Umbilical cord (tissue), 2 donors: ENCODE measurements at places on chromosomes 2 and 18. TPM values are rescaled to one million over a fixed set of nuclear protein-coding genes. Genes with fewer than 3 reads are reported as not detected.

DNA sequence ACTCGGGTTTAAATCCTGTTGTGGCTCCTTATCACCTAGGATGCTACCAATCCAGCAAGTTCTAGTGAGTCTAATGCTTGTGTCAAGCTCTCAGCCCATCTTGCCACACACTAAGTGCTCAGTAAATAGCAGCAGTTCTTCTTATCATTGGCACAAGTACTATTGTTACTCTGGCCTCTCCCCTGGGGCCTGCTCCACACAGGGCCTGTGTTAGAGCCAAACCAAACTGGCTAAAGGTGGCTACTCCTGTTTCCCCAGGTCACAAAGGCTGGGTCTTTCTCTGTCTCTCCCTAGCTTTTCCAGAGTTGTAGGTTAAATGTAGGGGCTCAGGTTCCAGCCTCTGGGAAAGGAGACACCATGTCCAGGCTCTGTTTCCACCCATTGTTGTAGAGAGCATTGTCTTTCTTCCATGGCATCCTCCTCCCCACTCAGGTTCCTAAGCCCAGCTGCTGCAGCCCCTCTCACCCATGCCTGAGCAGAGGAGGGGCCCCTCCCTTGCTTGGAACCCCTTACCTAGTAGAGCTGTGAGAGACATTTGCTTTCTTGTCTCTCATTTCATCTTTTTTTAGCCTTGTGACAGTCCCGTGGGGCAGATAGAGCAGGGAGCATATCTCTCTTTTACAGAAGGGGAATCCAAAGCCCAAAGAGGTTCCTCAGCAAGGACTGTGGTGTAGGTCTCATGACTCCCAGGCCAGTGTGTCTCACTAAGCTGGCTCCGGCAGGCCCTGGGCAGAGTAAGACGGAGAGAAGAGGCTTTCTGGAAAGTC is 56.4 kb upstream of the OTOF start:
- DNase-seq = no peak

- DNase-seq = no peak
These were observed 314.7 kb upstream of the GULP1 start for GRCh38 chr2:187976986-187977333.

The LAMA3 gene
- total RNA-seq = 50.6 TPM

- DNase-seq = no peak
These were observed 33.2 kb downstream of the KCNS3 start for GRCh38 chr2:17911491-17912260.

GRCh38 chr2:12412898-12413305 is 303.8 kb upstream of the TRIB2 start:
- peak; percentile 33 for DNase-seq

GRCh38 chr2:150138587-150138986 is 348.9 kb downstream of the RND3 start:
- no peak for DNase-seq

- no peak for DNase-seq
These were observed 12.2 kb upstream of the DTNA start for GRCh38 chr18:34697891-34698290.

DNA sequence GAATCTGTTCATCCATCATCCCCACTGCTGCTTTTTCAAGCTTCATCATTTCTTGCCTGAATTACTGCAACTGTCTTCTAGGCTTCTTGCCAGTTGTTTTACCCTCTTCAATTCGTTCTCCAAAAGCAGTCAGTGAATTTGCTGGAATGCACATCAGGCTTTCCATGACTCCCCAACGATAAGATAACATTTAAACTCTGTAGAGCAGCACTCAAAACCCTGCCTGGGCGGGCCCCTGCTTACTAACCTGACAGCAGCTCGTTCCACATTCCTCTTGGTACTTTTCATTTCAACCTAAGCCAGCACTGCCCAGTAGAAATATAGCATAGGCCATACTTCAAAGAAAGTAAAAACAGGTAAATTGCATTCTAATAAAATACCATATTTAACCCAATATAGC is 342.9 kb downstream of the SUCLG1 start:
- peak; percentile 94 for DNase-seq

- DNase-seq = no peak
These were observed 1474.0 kb upstream of the ACVR2A start for GRCh38 chr2:146370826-146371225.

DNA sequence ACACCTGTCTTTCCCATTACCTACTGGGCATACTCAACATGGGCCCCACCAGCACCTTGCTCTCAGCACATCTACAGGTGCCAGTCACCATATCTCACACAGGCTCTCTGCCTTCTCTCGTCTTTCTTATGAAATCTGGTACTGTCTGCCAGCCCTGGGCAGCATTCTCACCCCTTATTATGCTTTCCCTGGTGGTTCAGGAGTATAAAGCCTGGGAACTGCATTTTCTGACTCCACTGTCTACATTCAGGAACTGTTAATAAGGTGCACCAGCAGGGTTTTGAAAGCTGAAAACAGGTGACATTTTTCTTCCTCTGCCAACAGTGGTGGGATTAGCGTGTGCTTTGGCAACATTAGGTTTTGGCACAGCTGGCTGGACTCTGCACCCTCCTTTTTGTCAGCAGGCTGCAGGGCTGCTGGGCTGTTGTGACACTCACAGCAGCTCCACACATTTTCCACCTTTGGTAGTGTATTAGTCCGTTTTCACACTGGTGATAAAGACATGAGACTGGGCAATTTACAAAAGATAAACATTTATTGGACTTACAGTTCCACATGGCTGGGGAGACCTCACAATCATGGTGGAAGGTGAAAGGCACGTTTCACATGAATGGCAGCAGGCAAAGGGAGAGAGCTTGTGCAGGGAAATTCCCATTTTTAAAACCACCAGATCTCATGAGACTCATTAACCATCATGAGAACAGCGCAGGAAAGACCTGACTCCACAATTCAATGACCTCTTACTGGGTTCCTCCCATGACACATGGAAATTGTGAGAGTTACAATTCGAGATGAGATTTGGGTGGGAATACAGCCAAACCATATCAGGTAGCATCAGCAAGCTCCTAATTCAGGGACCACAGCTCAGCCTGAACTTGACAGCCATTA is 343.1 kb upstream of the LYPD1 start:
- DNase-seq = no peak

- peak; percentile 93 for DNase-seq
These were observed at the start of gene GALNT13 for GRCh38 chr2:153871231-153872221. GALNT13 (plus strand) TSS chr2:153871922.

- no peak for DNase-seq
These were observed 85.2 kb upstream of the GRB14 start for GRCh38 chr2:164706522-164706921.

The SAG gene
- 14.7 TPM for total RNA-seq

- DNase-seq = no peak
These were observed 88.4 kb upstream of the CRIM1 start for GRCh38 chr2:36267194-36267593.

The NTSR2 gene
- not detected for total RNA-seq

DNA sequence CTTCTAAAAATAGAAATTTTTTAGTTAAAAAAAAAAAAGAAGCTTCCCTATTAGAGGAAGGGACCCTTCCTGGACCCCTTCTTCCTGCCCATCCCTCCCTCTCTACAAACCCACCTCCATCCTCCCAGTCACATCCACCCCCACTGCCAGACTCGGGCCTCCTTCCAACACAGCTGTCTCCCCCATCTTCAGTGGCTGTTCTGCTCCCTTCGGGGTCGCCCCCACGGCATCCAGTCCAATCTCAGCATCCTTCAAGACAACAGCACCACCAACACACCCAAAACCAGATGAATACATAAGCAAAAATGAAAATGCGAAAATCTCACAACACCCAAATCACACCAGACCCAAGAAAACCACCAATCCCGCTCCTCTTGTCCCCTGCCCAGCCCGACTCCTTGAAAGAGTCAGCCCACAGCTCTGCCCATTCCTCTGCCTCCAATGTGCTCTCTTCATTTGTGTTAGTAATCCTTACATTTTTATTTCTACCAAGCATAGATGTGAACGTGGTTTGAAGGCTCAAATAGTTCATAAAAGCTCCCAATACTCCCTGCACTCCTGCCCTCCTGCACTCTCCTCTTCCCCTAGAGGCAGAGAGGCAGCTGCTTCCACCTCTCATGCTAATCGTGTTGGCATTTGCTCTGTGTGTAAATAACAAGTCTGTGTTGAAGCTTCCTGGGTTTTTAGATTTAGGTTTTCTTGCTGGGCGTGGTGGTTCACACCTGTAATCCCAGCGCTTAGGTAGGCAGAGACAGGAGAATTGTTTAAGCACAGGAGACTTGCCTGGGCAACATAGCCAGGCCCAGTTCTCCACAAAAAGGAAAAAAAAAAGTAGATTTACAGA is 37.0 kb downstream of the MAL start:
- no peak for DNase-seq

- no peak for DNase-seq
These were observed 191.8 kb downstream of the IKZF2 start for GRCh38 chr2:212959471-212960117.
